A549 treated with ZK216348 at 1 μM for 4 hours (cell line): ENCODE measurements at places on chromosomes 2 and 18. TPM values are rescaled to one million over a fixed set of nuclear protein-coding genes. Genes with fewer than 3 reads are reported as not detected.

Gene LIPG
- 0.09 to 0.38 TPM (median 0.32 TPM) in 5 replicates for total RNA-seq

Gene ROCK1
- total RNA-seq: 11.7 to 26.2 TPM (median 22.6 TPM) in 5 replicates

Gene NR4A2
- total RNA-seq: 1.4 to 3.8 TPM (median 2.1 TPM) in 5 replicates

Gene GPD2
- 22.3 to 40.3 TPM (median 26.7 TPM) in 5 replicates for total RNA-seq

Gene ICA1L
- total RNA-seq: 1.2 to 2.5 TPM (median 1.6 TPM) in 5 replicates
